CD4-positive, alpha-beta T cell treated with Interleukin-10 for 1 hour (primary cell): ENCODE measurements at places on chromosomes 7 and 10.

DNA sequence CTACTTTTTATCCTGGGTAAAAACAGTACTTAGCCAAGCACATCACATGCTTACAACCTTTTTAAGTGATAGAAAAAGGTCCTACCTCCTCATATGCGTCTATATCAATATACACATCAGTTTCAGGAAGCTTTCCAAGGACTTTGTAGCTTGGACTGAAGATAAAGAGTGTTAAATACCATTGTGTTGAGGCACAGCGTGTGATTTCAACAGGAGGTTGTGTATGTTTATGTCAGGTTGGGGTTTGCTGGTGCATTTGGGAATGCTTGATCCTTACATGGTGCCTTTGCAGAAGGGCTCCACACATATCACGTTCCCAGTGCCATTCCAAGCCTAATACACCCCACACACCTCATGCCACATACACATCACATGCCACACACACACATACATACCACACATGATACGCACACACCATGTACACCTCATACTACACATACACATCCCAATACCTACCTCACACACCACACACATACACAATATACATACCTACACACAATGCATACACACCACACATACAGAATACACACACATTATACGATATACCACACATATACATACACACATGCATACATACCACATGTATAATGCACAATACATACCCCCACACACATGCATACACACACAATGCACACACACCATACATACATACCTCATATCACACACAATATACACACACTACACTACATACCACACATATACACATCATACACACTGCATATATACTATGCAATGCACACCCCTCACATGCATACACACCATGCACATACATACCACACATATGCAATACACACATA, 33.1 kb downstream of the PSMC2 start:
- no peak for DNase-seq

GRCh38 chr7:141027043-141027442, 12.3 kb upstream of the MRPS33 start:
- no peak for DNase-seq

DNA sequence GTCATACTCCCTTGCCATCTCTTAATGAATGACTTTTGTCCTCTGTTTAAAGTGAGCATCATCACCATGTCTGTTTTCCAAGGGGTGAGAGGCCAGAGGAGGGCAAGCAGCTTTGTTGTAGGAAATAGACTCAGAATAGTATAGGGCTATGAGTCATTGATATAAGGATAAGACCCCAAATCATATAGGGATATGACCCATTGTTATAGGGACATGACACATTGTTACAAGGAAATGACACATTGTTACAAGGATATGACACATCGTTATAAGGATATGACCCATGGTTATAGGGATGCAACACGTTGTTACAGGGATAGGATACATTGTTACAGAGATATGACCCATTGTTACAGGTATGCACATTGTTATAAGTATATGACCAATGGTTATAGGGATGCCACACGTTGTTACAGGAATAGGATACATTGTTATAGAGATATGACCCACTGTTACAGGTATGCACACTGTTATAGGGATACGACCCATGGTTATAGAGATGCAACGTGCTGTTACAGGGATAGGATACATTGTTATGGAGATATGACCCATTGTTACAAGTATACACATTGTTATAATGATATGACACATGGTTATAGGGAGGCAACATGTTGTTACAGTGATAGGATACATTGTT, 311.1 kb upstream of the ADARB2 start:
- DNase-seq = no peak

- peak; percentile 60 for DNase-seq
These were observed 112.1 kb downstream of the VPS41 start for GRCh38 chr7:38796626-38797501.

DNA sequence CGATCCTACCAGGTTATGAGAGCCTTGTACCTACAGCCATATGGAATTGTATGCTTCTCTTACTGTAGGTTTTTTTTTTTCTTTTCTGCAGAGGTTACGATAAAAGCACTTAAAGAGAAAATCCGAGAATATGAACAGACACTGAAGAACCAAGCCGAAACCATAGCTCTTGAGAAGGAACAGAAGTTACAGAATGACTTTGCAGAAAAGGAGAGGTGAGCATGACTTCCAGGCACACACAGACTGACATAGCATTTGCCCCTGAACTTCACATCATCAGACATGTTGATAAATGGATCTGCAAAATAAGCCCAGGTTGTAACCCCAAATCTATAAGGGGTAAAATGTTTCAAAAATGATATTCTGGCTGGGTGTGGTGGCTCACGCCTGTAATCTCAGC, 182.4 kb upstream of the SH2B2 start:
- DNase-seq = no peak

- no peak for DNase-seq
These were observed 684.3 kb upstream of the AUTS2 start for GRCh38 chr7:68914006-68914405.

GRCh38 chr7:47045207-47046051, 536.5 kb downstream of the TNS3 start:
- DNase-seq = no peak

DNA sequence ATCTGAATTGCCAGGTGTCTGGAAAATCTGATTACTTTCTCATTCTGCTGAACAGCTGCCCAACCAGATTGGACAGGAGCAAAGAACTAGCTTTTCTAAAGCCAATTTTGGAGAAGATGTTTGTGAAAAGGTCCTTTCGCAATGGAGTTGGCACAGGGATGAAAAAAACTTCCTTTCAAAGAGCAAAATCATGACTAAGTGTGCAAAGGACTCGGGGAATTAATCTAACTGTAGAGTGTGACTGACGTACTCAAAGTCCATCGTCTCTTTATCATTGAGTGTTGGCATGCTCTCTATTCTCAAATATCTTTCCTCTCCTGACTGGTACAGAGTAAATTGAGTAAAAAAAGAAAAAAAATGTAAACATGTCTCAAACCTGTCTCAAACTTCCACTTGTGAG, 3.3 kb downstream of the NPS start:
- no peak for DNase-seq

DNA sequence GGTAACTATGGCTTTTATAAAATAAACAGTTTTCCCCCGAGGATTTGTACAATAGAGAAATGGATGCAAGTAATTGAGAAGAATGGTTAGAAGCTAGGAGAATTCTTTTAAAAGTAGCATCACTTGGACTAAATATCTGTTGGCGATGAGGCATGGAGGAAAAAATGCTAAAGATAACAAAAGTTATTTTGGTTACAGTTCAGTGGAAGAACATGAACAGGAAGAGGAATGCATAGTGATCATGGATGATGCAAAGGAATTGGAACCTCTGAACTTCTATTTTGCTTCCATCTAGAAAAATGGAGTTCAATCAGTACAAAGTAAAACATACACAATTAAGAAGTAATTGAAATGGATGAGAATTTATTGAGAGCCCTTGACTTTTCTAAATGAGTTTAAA, 32.9 kb downstream of the ENTPD1 start:
- no peak for DNase-seq

DNA sequence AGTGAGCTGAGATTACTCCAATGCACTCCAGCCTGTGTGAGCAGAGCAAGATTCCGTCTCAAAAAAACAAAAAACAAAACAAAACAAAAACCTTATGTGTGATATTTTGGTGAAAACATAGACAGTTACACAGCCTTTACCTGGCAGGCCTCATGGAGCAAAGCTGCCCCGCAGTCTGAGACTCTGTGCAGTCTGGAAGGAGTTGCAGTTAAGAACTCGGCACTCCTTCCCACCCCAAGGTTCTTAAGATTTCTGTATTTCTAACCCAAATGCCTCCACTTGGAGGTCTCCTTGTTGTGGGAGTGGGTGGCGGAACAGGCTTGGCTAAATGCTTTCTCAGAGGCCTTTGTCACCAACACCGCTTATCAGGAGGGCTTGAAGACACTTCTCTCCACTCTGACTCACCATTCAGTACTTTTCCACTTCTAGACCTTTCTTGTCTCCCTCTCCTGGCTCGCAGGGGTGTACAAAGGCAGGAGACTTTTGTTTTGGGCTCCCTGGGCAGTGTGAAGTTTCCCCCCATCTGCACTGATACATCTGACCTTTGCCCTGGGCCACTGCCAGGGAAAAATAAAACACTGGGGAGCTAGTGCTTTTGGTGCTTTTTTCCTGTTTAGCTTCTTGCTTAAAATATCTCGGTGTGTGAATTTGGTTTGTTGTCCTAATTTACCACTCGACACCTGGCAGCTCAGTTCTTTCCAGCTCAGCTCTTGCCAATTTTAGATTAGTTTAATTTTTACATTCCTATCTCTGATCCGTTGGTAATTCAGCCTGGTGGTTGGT, 51.3 kb upstream of the MAGI2 start:
- DNase-seq = no peak

GRCh38 chr10:89615824-89616223, 29.2 kb downstream of the PANK1 start:
- DNase-seq = no peak

- DNase-seq = no peak
These were observed 43.4 kb upstream of the GHITM start for GRCh38 chr10:84095811-84096497.
